ENCODE measurements at places on chromosomes 3 and 15.

GRCh38 chr15:89910891-89911626 is 1.7 kb downstream of the ARPIN start:
- DNase-seq = no peak

DNA sequence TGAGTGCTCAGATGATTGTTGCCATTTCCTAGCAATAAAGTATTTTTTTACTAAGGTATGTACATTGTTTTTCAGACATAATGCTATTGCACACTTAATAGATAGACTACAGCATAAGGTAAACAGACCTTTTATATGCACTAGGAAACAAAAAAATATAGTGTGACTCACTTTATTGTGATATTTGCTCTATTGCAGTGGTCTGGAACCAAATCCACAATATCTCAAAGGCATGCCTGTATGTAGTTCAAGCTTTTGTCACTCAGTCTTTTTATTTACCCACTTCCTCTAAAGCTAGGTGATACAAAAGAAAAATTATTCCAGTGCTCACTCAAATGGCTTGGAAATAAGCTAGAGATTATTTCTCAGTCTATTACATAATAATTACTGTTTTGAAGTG is 209.9 kb upstream of the VEPH1 start:
- no peak for DNase-seq

DNA sequence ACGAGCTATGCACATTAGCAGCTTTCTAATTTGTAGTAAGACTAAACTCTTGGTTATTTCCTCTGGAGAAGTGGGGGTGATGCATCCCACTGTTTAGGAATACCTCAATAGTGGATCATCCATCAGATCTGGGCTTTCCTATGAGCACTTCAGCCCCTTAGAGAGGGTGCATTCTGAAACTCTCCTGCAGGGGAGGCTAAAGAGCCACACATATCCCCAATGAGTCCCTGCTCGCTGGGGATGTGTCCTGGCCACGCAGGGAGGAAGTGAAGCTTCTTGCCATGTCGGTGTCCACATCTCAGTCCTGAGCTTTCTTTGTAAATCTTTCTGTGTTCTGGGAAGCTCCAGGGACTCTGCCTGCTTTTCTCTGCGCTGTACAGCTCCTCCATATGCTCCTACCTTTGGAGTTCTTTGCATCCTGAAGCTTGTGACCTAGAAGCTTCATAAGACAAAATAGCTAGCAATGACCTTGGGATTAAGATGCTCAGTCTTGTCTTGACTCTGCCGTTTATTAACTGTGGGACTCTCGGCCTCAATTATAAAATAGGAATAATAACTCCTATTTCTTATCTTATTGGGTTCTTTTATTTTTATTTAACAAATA is 28.3 kb upstream of the MASP1 start:
- DNase-seq = peak; percentile 65

DNA sequence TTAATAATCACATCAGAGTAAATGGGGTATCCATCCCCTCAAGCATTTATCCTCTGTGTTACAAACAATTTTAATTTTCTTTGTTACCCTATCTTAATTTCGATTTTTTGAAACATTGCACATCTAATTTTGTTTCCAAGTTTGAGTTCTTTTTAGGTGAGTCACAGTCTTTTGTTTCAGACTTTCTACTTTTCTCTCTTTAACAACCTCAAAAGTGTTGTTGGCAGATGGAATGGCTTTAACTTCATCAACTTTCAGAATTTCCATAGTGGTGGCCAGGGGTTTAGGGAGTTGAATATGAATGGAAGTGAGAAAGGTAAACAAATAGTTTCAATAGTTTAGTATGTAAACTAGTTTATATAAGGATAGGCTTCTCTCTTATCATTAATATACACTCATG is 223.0 kb upstream of the MLF1 start:
- no peak for DNase-seq

- peak; percentile 14 for DNase-seq
These were observed 20.8 kb downstream of the ARL14 start for GRCh38 chr3:160697637-160698380.

DNA sequence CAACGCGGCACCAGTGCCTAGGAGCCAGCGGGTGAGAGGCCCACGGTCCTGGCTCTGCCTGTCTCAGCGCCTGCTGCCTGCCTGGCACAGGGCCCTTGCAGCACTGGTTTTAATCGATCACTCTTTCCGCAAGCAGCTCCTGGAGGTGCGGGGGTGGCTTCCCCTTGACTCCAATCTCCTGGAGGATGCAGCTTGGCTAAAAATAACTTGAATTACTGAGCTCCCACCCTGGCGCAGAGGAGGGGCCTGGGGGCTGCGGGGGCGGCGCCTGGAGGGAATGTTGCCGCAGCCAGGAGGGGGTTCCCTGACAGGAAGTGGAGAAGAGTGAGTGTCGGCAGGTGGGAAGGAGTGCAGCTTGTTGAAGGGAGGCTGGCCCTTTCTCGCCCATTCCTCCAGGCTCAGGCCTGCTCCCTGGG is 9.9 kb upstream of the RPL29 start:
- DNase-seq = no peak
